ENCODE measurements at places on chromosomes 3 and 15. TPM values are rescaled to one million over a fixed set of nuclear protein-coding genes. Genes with fewer than 3 reads are reported as not detected.
A peak's percentile ranks its signal among the peaks of the same experiment; 100 is the strongest.

- no peaks in the 10 kb centered on the region for H3K4me1 ChIP-seq
- no peaks in the 10 kb centered on the region for H3K27me3 ChIP-seq
- no peaks in the 10 kb centered on the region for H3K36me3 ChIP-seq
- peak; percentile 17 for DNase-seq
These were observed 33.2 kb upstream of the IQSEC1 start for GRCh38 chr3:13106308-13107001.

GRCh38 chr3:182682263-182683241, 110.8 kb upstream of the ATP11B start:
- H3K4me3 ChIP-seq, result peak overlapping the region; percentile 57
- no peaks in the 10 kb centered on the region for H3K36me3 ChIP-seq
- H3K27me3 ChIP-seq, result no peaks in the 10 kb centered on the region
- H3K27ac ChIP-seq, result no peak overlapping the region

DNA sequence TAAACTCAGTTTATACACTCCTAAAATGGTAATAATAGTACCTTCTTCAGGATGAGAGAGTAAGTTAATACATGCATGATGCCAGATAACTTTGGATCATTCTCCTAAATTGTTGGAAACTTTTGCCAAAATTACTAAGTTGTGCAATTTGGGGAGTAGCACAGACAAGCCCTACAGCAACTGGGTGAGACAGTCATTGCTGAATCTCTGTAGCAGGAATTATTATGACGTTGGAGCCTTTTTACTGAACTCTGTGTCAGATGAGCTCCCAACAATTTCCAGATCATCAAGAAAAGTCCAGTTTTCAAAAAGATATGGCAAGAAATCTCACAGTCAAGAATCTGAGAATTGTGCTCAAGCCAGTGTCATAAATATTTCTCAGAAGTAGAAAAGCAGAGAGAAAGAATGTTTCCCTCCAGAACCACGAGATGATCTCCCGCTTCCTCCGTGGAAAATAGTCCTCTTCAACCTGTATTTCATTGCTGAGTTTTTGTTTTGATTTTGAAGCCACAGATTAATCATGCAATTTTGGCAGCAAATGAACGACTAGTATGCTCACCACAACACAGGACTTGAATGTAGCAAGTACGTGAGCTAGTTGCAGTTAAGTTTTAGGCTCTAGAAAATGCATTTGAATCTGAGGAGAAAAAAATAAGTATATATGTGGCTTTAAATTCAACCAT, 485.4 kb downstream of the CNTN6 start:
- H3K27ac ChIP-seq, result no peak overlapping the region
- no peaks in the 10 kb centered on the region for H3K36me3 ChIP-seq
- no peak overlapping the region for H3K4me3 ChIP-seq
- DNase-seq, result no peak
- no peaks in the 10 kb centered on the region for H3K4me1 ChIP-seq
- no peaks in the 10 kb centered on the region for H3K27me3 ChIP-seq

- no peaks in the 10 kb centered on the region for H3K4me1 ChIP-seq
- no peaks in the 10 kb centered on the region for H3K36me3 ChIP-seq
- no peak overlapping the region for H3K4me3 ChIP-seq
- no peak overlapping the region for H3K27ac ChIP-seq
- no peaks in the 10 kb centered on the region for H3K27me3 ChIP-seq
These were observed 15.3 kb upstream of the KBTBD12 start for GRCh38 chr3:127899766-127900165.

- H3K4me1 ChIP-seq, result no peaks in the 10 kb centered on the region
- no peak overlapping the region for H3K27ac ChIP-seq
- H3K27me3 ChIP-seq, result no peaks in the 10 kb centered on the region
- H3K36me3 ChIP-seq, result no peaks in the 10 kb centered on the region
- DNase-seq, result no peak
- H3K4me3 ChIP-seq, result no peak overlapping the region
These were observed 177.9 kb downstream of the PLOD2 start for GRCh38 chr3:145983101-145983500.

DNA sequence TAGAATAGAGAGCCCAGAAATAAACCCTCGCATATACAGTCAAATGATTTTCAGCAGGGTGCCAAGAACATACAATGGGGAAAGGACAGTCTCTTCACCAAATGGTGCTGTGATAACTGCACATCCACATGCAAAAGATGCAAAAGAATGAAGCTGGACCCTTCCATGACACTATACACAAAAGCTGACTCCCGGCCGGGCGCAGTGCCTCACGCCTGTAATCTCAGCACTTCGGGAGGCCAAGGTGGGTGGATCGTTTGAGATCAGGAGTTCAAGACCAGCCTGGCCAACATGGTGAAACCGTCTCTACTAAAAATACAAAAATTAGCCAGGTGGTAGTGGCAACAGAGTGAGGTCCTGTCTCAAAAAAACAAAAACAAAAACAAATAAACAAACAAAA, 43.2 kb upstream of the IQSEC1 start:
- H3K27ac ChIP-seq, result no peak overlapping the region
- no peak for DNase-seq
- no peaks in the 10 kb centered on the region for H3K36me3 ChIP-seq
- no peaks in the 10 kb centered on the region for H3K4me1 ChIP-seq
- H3K27me3 ChIP-seq, result no peaks in the 10 kb centered on the region

DNA sequence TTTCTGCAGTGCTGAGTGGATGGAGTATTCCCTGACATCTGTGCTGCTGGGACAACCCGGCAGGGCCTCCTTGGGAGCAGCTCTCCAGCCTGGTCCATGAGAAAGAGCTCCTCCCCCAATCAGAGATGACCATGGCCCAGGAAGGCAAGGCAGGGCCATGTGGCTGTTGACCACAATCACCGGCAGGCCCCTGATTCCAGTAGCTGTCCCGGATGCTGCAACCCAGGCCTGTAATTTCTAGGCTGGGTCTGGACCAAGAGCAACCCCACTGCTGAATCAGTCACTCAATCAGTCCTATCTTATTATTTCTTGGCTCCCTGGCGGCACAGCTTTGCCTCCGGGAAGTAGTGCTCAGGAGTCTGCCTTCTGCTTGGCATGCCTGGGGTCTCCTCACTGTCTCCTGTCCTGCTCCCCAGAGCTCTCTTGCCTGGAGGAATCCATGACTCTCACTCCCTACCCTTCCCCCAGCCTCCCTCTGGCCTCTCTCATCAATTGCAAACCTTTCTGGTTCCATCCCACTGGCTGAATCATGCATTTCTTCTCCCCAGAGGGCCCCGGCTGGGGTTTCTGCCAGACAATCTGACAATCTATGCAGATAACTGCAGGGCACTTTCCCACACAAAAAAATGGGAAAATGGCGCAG, 32.6 kb upstream of the ITGA11 start:
- DNase-seq, result peak; percentile 80
- no peaks in the 10 kb centered on the region for H3K4me1 ChIP-seq
- no peaks in the 10 kb centered on the region for H3K27me3 ChIP-seq
- H3K4me3 ChIP-seq, result no peak overlapping the region
- H3K36me3 ChIP-seq, result no peaks in the 10 kb centered on the region

GRCh38 chr15:29686445-29687203, 135.6 kb downstream of the TJP1 start:
- H3K36me3 ChIP-seq, result no peaks in the 10 kb centered on the region
- no peak for DNase-seq
- H3K27me3 ChIP-seq, result no peaks in the 10 kb centered on the region
- H3K4me3 ChIP-seq, result no peak overlapping the region
- H3K27ac ChIP-seq, result no peak overlapping the region

DNA sequence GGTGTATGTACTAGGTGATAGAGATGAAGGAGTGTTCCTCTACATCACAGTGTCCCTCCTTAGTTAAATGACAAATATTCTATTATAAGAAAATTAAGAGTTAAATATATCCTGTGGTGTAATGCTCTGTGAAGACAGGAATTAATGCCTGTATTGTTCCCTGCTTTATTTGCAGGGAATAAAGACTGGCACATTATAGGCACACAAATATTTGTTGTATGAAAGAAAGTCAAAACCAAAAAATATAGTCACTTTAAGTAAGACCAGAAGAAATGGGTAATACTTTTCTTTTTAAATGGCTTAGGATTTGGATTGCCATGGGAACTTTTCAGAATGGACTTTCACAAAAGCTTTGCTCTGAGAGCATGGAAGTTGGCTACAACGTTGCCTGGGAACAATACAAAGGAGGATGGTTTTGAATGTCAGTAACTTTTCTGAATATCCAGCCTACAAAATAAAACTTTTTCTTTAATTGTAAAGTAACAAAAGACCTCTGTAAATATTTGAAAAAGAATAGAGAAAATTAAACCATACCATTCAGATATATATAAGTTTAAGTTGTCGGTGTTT, 158.0 kb upstream of the P2RY1 start:
- no peaks in the 10 kb centered on the region for H3K4me1 ChIP-seq
- H3K27ac ChIP-seq, result no peak overlapping the region
- no peak overlapping the region for H3K4me3 ChIP-seq
- DNase-seq, result no peak

DNA sequence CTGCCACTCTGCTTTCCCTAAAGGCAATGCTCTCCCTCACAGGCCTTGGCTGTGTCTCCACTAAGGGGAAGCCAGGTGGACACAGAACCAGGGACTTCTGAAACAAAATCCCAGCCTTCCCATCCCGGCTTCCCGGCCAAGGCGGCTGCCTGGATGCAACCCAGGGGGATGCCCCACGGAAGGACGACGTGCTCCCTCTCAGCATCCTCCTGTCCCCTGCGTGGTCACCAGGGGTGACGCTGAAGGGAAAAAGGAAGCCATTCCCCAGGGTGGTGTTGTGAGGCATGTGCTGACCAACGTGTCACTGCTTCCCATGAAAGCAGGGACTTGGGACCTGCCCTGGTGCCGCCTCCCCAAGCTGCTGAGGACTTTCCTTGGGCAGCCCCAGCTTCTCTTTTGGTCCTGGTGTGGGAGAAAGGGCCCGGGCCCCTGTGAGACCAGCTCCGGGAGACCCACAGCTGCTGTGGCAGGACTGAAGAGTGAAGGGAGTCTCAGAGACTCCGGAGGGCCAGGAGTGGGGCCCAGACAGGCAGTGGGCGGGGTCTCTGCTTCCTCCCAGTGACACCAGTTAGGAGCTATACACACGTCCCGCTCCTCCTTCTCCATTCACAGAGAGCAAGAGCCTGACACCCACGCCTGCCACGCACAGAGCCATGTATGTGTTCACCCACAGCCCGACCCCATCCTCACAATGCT, 139.2 kb downstream of the NUP210 start:
- H3K36me3 ChIP-seq, result no peaks in the 10 kb centered on the region
- no peaks in the 10 kb centered on the region for H3K27me3 ChIP-seq
- no peak overlapping the region for H3K27ac ChIP-seq
- no peak for DNase-seq
- H3K4me3 ChIP-seq, result no peak overlapping the region
- H3K4me1 ChIP-seq, result no peaks in the 10 kb centered on the region

- no peaks in the 10 kb centered on the region for H3K27me3 ChIP-seq
- no peak for DNase-seq
These were observed 42.9 kb downstream of the LINGO1 start for GRCh38 chr15:77589839-77590238.

OSTN gene
- 2.0 TPM for total RNA-seq

ALPK3 gene
- 77.0 TPM for total RNA-seq

TGM4 gene
- not detected for total RNA-seq

C3orf33 gene
- total RNA-seq, result 2.2 TPM

Data from aorta (tissue), 5 donors.